ENCODE measurements at places on chromosomes 4 and X.
A peak's percentile ranks its signal among the peaks of the same experiment; 100 is the strongest.

DNA sequence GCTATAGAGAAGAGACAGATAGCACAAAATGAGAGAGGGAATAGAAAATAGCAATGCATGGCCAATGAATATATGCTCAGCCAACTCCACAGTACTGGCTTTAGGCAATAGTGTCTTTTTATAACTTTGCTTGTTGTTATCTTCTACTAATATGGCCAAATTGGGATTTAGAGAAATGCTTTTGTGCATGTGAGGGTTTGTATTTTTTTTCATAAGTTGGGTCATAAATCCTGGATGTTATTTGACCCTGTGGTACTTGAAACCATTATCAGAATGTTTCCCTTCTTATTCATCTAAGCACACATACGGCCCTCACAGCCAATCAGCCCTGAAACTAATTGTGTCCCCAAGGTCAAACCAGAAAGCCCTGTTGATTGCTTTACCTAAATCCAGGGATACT, 35.2 kb upstream of the LPAR4 start:
- DNase-seq = no peak

DNA sequence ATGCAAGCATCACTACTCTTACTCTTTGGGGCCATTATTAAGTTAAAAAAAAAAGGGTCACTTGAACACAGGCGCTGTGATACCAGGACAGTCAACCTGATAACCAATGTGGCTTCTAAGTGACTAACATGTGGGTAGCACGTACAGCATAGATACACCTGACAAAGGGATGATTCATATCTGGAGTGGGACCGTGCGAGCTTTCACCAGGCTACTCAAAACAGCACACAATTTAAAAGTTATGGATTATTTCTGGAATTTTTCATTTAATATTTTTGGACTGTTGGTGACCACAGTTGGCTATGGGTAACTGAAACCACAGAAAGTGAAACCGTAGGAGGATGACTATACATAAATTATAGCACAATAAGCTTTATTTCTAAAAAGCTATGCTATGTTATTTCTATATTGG, 113.8 kb upstream of the STIM2 start:
- peak; percentile 6 for DNase-seq

- DNase-seq = no peak
Observed at GRCh38 chr4:102253860-102254259, 91.4 kb downstream of the SLC39A8 start.

GRCh38 chr4:102629673-102630072, 128.5 kb downstream of the NFKB1 start:
- DNase-seq = no peak

DNA sequence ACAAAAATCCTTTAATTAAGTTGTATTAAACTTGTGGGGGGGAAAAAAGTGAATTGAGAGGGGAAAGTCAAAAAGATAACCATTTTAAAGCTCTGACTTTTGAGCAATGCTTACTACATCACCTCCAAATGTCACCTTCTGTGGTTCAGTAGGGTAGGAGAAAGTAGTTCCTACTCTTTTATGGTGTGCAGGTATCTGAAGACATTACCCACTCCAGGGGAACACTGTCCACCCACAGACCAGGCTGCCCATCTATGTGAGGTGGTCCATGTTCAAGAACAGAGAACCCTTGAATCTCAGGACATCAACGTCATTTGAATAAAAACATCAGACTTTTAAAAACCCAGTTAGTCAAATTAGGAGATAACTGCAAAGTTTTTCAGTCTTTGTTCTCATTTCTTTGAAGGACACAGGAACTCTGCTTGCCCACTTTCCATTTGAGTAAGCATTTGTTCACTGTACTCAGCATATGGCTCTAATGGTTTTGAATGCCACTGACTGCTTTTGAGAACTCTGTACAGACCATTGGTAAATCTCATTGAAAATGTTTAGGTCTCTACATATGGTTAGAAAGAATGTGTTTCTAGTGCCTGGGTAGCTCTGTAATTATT, 18.4 kb downstream of the NMU start:
- DNase-seq = no peak

DNA sequence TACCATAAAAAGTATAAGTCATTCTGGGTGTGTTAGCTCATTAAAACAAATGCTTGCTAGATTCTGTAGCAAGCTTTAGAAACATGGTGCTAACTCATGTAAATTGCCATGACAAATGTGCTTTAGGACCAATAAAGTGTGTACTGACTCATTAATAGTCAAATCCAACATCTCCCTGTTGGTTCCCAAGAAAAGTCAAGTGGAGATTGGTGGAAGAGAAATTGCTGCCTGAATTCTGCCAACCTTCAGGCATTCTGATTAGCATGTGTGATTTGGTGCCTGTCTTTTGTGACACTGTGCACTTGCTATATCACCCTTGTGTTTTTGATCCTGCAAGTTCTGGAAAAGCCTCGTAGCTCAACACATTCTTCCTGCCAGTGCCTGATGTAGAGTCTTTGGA, 503.8 kb upstream of the BOD1L1 start:
- no peak for DNase-seq

GRCh38 chr4:66572949-66573348, 902.7 kb upstream of the EPHA5 start:
- no peak for DNase-seq

GRCh38 chr4:6002926-6003325, 15.3 kb downstream of the C4orf50 start:
- no peak for DNase-seq

DNA sequence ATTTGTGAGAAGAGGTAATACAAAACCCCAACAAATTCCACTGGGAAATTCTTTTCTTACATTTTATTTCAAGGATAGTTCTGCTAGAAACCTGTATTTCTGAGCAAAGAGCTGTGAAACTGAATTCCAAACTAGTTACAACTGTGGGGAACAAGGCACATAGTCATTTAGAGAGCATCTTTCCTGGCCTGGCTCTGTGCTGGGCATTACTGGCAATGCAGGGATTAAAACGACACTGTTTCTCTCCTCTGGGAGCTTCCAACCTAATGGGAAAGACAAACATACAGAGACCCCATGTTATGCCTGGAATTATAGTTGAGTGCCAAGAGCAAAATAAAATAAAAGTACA, 36.5 kb downstream of the SUPT20HL1 start:
- DNase-seq = no peak

GRCh38 chr4:140081641-140082390, 72.2 kb downstream of the MAML3 start:
- no peak for DNase-seq

GRCh38 chrX:44042751-44043150, 69.6 kb upstream of the NDP start:
- DNase-seq = no peak

GRCh38 chrX:97045470-97045869, 161.8 kb downstream of the RPA4 start:
- no peak for DNase-seq

DNA sequence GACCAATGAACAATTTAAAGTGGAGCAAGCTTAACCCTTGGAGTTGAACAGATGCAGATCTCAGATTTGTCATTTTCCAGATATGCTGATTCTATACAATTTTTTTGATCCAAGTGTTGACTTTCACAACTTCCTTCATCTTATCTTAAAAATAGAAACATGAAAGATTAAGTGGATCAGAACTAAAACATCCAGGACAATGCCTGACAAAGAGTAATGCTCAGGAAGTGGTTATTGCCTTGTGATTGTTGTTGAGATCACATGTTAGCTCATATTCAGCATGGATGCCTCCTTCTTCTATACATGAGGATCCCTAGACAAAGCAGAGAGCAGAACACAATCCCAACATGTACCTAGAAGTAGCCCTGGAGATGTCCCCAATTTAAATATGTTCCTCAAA, 160.9 kb downstream of the PPARGC1A start:
- DNase-seq = no peak

- no peak for DNase-seq
Observed at GRCh38 chrX:30005813-30006212, 209.6 kb upstream of the MAGEB2 start.

DNA sequence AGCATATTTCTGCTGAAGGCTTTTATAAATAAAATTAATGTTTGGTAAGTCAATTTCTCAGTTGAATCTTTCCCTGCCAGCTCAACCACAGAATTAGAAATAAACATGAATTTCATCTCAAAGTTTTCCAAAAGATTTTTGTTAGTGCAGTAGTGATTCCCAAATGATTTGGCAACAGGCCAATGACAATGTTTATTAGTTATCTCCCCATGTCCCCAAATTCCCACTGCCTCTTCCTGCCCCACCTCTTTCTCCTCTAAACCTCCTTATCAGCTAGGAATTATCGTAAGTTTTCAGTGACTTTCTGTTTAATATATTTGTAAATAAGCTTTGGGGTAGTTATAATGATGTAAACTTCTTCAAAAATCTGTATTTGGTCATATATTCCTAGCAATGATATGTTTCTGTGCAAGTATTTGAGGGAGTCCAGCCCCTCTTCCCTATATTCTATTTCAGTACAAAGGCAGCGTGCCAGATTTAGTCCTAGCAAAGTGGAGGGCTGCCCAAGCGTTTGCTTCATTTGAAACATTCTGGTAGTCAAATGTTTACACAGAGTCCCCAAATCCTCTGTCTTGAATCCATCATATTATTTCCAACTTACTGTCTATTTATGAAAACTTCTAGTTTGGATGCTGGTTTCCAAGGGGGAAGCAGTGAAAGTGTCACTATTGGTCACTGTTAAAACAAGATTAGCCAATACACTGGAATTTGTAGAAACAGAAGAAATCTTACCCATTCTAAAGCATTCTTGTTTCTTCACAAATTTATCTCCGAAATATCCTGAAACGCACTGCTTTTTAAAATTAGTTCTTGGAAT, 33.7 kb upstream of the ANKRD50 start:
- no peak for DNase-seq

- peak; percentile 64 for DNase-seq
Observed at GRCh38 chr4:125091-125771, 930 bp downstream of the ZNF718 start.

GRCh38 chrX:115624916-115625315, 63.9 kb downstream of the PLS3 start:
- no peak for DNase-seq

GRCh38 chrX:13752646-13753045, 18.1 kb downstream of the OFD1 start:
- DNase-seq = peak; percentile 55

DNA sequence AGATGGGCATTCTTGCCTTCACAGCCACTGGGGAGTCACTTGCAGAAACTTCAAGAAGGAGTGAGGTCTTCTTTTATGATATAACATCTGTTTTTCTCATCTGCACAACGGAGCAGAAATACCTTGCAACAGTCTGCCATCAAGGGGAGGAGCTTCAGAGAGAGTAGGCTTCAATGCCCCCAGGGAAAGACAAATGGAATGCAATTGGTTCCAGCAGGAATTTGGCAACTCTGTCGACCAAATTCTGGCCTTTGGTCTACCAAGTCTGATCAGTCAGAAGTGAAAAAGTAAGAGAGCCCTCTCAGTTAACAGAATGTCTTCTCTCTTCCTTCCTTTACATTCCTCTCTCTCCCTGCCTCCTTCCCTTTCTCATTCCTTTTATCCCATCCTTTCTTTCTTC, 229.3 kb downstream of the IDS start:
- DNase-seq = no peak

DNA sequence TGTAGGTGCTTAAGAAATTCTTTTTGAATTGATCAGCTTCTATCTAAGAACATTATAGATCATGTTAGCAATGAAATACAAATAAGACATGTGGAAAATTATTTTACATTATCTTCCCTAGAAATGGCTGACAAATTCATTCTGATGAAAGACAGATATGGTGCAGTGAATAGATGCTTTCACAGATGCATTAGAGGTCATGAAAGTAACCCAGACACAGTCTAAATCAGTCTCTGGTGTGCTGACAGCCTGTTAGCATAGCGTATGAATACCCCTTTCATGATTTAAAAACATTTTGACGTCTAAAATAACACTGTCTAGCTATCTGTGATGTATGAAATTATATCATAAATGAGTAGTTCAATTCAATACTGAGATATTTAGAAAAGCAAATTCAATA, 180.9 kb downstream of the UNC5C start:
- no peak for DNase-seq

DNA sequence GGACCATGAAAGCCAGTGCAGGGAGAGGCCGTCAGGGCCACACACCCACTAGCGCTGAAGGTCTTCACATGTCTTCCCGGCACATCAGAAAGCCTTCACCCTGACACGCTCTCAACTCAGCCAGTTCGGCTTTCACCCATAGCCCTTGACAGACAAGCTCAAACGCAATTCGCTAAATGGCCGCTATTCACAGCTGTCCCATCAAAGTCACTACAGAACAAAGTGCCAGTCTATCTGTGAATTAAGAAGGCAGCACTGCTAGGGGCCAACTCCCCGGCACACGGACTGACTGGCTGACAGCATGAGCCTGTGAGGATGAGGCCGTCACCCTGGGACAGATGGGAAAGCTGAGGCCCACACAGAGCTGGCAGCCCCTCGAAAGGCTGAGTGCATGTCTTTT, 45.7 kb downstream of the ACOX3 start:
- no peak for DNase-seq

GRCh38 chrX:52995987-52996331, 37.6 kb upstream of the FAM156A start:
- DNase-seq = no peak

GRCh38 chr4:78476108-78476704, 75.4 kb upstream of the ANXA3 start:
- DNase-seq = no peak

GRCh38 chrX:53445977-53446376, 11.8 kb upstream of the HSD17B10 start:
- peak; percentile 40 for DNase-seq

DNA sequence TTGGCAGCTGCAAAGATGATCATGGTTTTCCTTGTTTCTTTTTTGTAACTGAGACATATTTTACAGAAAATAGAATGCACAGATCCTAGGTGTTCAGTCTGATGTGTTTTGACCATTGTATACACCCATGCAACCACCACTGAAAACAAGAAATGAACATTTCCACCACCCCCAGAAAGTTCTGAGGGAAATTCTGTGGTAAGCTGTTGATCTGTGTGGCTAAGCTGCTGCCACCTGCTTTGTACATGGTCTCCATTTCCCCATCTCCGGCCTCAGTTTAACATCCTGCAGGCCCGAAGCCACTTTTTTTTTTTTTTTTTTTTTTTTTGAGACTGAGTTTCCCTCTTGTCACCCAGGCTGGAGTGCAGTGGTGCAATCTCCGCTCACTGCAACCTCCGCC, 65.3 kb downstream of the NYX start:
- DNase-seq = no peak

- no peak for DNase-seq
Observed at GRCh38 chrX:149829751-149830191, 48.0 kb downstream of the MAGEA9 start.

GRCh38 chrX:24789047-24789446, 95.3 kb downstream of the POLA1 start:
- no peak for DNase-seq

GRCh38 chrX:55754861-55755294, 37.3 kb downstream of the RRAGB start:
- no peak for DNase-seq

DNA sequence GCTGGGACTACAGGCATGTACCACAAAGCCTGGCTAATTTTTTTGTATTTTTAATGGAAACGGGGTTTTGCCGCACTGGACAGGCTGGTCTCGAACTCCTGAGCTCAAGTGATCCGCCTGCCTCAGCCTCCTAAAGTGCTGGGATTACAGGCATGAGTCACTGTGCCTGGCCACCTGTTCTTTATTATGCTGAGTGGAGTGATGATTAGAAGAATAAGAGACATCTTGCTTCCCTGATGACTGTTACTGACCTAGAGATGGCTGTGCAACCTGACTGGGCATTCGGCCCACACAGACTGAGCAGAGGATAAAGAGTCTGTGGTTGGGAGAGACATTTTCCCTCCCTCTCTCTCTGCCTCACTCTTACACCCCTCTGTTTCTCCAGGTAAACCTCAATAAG, 56.7 kb downstream of the SPINK2 start:
- DNase-seq = no peak

All from inflammatory macrophage (primary cell).